ENCODE measurements at places on chromosomes 11 and 22. TPM values are rescaled to one million over a fixed set of nuclear protein-coding genes. Genes with fewer than 3 reads are reported as not detected.

- DNase-seq = peak; percentile 14
These were observed 7.4 kb upstream of the PRR33 start for GRCh38 chr11:1899090-1899489.

DNA sequence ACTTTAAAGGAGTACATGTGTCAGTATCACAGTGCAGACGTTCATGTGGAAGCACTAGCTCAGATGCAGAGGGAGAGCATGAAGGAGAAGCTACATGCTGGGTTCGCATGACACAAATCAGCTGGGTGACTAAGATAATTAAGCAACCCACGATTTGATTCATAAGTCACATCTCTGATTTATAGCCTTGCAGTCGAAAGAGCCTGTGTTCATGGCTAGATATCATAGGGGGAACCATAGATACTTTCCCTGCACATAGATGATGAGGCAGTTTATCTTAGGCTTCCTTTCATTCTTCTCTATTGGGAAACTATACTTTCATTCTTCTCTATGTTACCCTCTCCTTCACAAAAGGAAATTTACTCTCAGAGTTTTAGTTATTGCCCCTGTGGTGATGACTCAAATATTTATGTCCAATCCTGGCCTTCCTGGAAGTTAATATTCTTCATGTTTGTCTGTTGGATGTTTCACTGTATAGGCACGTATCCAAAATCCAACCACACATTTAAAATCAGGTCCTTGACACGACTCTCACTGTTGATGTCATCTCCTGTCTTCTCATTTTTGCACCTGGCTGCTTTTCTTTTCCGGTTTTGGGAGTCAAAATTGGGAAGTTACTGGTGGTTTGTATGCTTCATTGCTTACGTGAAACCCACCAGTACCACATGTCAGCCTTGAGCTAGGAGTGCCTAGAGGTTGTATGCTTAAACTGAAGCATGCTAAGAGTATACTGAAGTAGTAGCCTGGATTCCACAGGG, 56.3 kb upstream of the SLC5A12 start:
- no peak for DNase-seq

- DNase-seq = no peak
These were observed 54.3 kb upstream of the VSTM5 start for GRCh38 chr11:93904716-93905115.

DNA sequence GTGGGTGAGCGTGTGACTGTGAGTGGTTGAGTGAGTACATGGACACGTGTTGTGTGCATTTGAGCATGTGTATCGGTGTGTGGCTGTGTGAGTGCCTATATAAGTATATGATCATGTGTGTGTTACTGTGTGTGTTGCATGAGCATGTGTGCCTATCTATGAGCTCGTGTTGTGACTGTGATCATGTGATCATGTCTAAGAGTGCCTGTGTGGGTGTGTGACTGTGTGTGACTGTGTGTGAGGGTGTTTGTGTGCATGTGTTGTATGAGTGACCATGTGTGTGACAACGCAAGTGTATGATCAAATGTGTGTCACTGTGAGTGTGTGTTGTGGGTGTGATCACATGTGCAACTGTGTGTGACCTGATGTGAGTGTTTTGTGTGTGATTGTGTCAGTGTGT, 88.8 kb downstream of the UBASH3B start:
- no peak for DNase-seq

DNA sequence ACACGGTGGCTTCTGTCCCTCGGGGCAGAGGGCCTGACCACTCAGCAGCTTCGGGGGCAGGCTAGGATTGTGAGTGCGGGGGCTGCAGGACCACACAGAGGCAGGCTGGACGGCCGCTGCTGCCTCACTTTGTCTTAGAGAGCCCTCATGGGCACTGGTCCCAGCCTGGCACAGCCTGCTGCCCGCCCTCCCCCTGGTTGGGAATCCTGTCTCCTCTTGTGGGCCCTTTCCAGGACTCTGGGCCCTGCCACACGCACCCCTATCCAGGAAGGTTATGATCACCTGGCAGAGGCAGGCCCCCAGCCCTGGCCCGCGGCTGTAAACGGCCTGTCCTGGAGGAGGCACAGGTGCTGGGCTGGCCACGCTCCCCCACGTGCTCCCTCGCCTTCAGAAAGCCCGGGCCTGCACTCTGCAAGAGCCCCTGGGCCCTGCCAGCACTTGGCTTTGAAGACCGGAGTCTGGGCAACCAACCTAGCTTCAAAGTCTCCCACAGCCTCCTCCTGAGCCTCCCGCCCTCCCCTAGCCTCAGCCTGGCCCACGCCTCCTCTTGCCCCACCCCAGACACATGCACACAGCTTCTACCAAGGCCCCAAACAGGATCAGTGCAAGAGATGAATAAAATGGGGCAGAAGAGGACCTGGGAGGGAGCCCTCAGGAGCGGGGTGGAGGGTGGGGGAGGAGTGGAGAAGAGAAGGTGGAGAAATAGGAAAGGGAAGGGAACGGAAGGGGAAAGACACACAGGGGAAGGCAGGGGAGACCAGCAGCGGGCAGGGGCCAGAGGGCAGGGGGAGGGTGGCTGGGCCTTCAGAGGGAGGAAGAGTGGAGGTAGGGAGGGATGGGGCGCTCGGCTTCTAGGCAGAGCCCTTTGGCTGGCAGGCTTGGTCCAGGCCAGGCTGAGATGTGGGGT, 31.0 kb downstream of the SYT7 start:
- DNase-seq = no peak

DNA sequence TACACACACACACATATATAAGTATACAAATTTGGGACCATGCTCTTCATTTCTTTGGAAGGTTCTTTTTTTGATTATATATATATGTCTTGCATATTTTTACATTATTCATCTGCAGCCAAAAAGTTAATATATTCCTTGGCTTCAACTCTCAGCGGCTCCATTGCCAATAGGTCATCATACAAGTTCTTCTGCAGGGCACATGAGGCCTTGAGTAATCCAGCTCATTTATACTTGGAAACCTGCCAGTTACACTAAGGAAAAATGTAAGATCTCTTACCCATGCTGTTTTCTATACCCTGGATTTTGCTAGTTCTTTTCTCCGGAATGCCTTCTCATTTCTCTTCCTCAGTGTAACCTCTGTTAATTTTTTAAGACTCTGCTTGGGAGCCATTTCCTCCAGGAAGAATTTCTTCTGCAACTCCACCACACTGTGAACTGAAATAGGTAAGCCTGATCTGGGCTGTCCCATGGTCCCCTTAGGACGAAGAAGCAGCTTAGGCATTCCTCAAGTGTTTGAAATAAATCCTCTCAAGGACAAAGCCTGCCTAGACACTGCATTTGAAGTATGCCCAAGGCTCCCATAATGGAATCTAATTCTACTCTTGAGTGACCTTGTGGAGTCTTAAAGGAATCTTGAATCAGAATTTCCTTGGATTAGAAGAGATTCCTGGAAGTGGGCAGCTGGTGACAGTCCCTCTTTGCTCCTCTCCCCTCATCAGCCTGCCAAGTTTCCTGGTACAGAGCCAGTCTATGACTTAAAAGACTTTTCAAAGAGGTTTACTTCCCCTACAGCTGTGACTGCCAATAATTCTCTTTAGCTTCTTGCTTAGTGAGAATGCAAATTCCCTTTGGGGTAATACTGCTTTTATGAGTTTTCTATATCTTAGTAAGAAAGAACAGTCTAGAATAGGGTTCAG, 182.8 kb downstream of the C11orf87 start:
- no peak for DNase-seq

APOL5 gene
- total RNA-seq = not detected

RIBC2 gene
- 0.22 TPM for total RNA-seq

CHRNA10 gene
- total RNA-seq = 4.6 TPM

NTM gene
- total RNA-seq = 19.5 TPM

OR51T1 gene
- not detected for total RNA-seq

Measured in sciatic nerve (tissue), 2 donors.